ENCODE measurements at places on chromosomes 3 and 15.

DNA sequence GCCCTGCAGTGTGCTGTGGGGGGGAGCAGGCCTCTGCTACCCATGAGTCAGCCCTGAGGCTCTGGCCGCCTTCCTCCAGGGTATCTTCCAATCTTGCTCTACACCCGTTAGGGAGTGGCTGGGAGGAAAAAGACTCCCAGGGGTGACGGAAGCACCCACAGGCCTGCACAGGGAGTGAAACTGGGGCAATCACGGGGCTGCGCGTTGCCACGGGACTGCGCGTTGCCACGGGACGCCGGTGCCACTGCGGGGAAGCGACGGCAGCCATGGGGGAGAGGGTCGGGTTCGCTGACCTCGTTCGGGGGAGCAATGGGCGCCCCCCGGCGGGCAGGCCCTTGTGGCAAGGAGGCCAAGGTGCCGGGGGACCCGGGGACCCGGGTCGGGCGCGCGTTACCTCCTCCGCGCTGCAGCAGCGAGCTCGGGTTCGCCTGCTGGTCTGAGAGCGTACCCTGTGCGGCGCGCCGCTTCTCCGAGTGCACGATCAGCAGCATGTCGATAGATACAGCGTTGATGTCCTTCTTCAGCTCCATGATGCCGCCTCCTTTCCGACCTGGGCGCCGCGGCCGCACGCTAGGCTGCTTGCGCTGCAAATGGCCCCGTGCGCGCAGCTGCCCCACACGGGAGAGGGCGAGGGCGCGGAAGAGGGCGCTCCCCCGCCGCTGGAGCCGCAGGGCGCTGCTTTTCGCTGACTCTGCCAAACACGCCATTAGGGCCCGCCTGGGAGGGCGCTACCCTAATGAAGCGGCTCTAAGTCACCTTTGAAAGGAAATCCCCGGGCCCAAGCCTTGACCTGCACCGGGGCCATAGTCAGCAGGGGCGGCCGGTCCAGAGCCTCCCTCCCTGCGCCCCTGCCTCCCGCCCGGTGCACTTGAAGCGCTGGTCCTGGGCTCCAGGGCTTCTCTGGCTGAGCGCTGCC is at the start of gene KY:
Gene KY, minus strand, starts transcription at position 592 of the 916 bp plus-strand sequence. Its CDS starts 62 bp downstream, at position 530.
- no peak for DNase-seq

DNA sequence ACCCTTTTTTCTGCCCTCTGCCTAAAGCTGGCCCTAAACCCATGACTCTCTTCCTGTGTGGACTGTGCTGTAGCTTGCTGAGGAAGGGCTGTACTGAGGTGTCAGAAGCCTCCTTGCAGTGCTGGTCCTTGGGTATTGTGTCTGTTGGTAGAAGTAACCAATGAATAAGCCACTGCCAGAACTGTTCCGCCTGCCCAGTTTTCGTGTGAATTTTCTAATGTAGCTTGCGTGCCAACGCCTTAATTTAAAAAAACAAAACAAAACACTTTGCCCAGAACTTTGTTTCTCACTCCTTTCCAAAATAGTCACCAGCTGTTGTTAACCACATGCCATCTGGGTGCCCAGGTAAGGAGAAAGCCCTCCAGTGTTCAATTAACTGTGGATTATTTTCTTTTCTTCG is 101.9 kb downstream of the KLHL25 start:
- no peak for DNase-seq

GRCh38 chr3:158456114-158456513 is 114.9 kb upstream of the MLF1 start:
- no peak for DNase-seq

DNA sequence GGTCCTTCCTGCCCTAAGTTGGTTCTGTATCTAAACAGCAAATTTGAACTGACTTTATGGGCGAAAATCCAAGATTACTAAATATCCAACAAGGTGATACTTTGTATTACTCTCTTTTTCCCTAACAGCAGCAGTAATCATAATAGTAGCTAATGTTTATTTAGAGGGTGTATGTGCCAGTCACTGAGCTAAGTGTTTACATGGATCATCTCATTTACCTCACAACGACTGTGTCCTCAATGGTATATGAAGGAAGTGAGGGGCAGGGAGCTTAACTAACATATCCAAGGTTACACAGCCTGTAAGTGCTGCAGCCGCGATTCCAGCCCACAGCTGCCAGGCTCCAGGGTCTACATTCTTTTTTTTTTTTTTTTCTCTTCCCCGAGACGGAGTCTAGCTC is 10.3 kb upstream of the LRRC34 start:
- DNase-seq = no peak

DNA sequence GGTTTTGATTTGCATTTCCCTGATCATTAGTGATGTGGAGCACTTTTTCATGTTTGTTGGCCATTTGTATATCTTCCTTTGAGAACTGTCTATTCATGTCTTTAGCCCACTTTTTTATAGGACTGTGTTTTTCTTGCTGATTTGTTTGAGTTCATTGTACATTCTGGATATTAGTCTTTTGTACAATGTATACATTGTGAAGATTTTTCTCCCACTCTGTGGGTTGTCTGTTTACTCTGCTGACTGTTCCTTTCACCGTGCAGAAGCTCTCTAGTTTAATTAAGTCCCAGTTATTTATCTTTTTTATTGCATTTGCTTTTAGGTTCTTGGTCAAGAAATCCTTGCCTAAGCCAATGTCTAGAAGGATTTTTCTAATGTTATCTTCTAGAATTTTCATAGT is 91.1 kb upstream of the ATP11B start:
- no peak for DNase-seq

DNA sequence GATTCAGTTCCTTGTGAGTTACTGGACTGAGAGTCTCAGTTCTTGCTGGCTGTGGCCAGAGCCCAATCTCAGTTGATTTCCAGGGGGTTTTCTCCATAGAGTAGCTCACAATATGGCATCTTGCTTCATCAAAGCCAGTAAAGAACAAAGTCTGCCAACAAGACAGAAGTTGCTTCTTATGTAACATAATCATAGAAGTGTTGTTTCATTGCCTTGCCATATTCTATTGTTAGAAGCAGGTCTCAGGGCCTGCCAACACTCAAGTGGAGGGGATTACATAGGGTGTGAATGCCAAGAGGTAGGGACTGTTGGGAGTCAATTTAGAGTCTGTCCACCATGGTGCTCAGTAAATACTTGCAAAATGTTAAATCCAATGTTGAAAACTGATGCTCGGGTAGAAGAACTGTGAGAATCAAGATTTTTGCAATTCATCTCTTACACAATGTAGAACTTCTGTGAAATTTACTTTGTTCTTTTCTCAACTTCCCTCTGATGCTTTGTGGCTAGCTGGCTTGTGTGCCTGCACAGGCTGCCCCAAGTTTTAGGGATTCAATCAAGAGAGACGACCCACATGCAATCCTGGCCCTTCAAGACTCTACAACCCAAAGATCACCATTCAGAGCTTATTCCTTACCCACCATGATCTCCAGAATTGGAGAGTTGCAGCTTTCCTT is 13.3 kb upstream of the PXYLP1 start:
- DNase-seq = no peak

DNA sequence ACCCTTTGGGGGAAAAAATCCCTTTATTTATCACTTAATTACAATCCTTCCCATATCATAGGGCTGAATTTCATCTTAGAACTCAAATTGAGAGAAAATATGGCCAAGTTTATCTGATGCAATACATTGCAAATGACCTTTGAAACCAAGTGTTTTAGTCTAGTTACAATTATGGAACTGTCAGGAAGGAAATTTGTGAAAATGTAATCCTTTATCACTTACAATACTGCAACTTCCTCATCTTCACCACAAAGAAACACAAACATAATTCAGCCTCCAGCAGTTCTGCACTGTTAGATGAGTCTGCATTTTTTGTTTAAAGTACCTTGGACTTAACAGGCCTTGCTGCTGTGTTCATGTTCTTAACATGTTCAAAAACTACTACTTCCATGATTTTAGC is 4.6 kb downstream of the CCPG1 start:
- peak; percentile 19 for DNase-seq

DNA sequence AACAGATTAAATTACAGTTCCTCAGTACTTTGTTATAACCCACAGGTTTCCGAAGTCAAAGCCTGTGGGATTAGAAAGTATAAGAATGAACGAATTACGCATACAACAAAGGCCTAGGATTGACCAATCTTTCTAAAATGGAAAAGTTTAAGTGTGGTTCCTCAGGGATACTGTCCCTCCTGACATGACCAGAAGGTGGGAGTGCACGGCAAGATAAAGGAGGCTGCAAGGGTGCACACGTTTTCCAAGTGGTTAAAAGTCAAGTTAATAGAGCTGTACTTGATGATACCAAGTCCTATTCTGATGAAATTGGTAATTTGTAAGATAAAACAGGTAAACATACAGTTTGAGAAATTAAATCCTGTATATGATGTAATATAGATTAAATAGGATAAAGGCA is 96.2 kb downstream of the ALDH1A2 start:
- DNase-seq = no peak

All from fibroblast of skin of left biceps (primary cell).